ENCODE measurements at places on chromosomes 4 and X. TPM values are rescaled to one million over a fixed set of nuclear protein-coding genes. Genes with fewer than 3 reads are reported as not detected.

Gene SHROOM4
- 5.1 TPM for total RNA-seq

Gene FGF5
- not detected for total RNA-seq

Gene SPON2
- total RNA-seq = 9.0 TPM

Gene ODAPH
- not detected for total RNA-seq

Gene HAUS7
- 13.1 TPM for total RNA-seq

Gene UBE2K
- 62.5 TPM for total RNA-seq

Gene DMRTC1B
- total RNA-seq = not detected

Gene NSUN7
- total RNA-seq = not detected

DNA sequence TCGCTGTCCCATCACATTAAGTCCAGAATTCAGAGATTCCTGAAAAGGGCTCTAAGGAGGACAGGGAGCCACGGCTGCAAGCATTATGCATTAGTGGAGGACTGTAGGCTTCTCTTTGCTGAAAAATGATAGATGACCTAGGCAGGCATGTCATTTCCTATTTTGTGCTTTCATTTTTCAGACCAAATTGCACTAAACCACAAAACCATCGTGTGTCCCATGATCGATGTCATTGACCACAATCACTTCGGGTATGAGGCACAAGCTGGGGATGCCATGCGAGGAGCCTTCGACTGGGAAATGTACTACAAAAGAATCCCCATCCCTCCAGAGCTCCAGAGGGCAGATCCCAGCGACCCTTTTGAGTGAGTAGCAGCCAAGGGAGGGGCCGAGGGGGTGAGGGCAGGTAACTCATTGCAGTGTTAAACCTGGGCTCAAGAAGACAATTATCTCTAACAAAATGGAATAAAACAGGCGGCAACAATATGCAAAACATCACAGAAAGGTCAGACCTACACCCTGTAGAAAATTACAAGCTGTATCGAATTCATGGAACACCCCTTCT lies 355.2 kb upstream of the GALNT7 start:
- DNase-seq = no peak

- DNase-seq = no peak
Measured at GRCh38 chr4:132827522-132827921, 321.6 kb upstream of the PCDH10 start.

GRCh38 chr4:124713185-124713592 lies 657 bp upstream of the ANKRD50 start:
- DNase-seq = peak; percentile 63

DNA sequence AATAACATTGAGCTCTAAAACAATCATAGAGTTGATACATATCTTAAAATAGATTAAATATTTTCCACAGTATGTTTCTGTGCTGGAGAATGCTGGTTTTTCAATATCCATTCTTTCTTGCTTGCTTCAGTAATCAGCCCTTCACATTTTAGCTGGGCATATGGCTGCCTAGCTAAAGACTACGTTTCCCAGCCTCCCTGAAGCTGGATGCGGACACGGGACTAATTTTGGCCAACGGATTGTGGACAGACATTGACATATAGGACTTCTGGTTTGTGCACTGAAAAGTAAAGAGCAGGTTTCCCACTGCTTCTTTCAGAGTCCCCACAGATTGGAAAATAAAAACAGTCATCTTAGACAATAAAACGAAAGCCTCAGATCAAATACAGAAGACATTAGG lies 97.3 kb downstream of the COL25A1 start:
- no peak for DNase-seq

DNA sequence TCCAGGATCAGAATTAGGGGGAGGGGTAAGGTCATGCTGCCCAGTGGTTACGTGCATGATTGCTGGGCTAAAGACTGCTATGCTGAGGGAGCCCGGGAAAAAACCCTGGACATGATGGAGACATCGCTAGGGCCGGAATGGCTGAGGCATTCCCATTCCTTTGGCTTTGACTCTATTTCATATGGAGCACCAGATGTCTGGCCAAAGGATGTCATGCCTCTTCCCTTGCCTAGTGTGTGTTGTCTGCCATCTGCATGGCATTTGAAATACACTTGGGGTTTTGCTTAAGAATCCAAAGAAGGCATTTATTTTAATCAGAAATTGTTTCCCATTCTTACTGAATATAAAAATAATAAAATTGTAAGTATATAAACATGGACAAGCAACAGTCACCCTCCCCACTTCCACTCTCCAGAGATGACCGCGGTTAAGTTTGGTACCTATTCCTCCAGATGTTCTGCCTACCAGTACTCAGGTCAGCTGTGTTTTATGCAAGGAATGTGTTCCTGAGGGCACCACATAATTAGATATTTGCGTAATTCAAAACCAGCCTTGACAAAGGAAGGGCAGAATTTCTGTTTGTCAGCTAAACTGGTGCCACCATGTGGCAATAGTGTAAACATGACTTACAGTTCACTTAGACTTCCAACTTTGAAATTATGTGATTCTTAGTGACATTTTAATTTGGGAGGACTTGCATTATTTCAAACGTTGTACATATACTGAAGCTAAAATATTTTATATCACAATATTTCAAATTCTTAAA lies 105.9 kb downstream of the CT47B1 start:
- DNase-seq = no peak

DNA sequence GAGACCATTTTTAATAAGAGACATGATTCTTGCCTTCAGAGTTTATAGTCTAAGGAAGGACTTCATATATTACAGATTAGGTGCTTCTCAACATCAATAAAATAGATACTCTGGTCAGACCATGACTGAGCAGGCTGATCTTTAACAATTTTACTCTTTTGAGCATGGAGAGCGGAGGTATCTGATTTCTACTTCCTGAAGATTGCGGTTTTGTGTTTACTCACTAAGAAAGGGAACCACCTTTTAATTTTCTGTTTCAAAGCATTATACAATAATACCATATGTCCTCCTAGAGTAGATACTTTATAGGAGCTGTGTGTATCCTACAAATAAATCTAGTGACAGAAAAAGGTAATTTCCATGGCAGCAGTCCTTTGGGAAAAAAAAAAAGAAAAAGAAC lies 12.5 kb downstream of the MORC4 start:
- no peak for DNase-seq

GRCh38 chr4:113169368-113169767 lies 119.9 kb downstream of the ANK2 start:
- no peak for DNase-seq

DNA sequence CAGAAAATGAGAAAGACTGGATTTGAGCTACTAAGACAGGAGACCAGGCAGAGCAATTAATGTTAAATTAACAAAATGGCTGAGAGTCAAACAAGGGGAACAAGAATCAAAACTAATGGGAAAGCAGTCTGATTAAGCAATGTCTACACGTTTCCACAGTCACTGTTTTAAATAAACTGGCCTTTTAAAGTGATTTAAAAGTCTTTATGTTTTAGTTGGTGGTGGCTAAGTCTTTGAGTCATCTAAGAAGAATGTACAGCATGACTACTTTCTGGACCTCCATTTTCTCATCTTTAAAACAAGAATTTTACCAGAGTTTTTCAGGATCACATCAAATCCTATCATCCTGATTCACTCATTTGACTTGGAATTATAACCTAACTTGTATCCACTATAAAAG lies 233.8 kb downstream of the ENOX2 start:
- DNase-seq = no peak

- no peak for DNase-seq
Measured at GRCh38 chr4:54107951-54108748, 8.2 kb downstream of the GSX2 start.

DNA sequence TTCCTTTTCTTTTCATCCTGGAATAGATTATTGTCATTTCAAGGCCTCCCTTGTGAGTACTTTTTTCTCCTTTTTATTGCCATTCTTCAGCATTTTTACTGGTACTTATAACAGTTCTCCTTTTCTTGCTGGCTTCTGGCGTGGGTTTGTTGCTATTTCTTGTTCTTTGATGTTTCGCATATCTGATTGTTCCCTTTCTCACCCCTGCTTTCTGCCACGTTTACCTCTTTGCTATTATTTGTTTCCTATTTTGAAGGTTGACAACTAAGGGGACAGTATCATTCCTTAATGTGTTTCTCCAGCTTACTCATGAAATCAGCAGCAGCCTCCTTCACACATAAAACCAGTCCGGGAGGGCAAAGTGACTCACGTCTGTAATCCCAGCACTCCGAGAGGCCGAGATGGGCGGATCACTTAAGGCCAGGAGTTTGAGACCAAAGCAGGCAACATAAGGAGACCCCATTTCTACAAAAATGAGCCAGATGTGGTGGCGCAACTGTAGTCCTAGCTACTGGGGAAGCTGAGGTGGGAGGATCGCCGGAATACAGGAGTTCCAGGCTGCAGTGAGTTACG lies 72.6 kb downstream of the DMD start:
- DNase-seq = no peak

GRCh38 chrX:65609237-65609636 lies 58.2 kb upstream of the MSN start:
- DNase-seq = no peak

- DNase-seq = peak; percentile 65
Measured at GRCh38 chrX:119273420-119274192, 37.5 kb downstream of the PGRMC1 start.

DNA sequence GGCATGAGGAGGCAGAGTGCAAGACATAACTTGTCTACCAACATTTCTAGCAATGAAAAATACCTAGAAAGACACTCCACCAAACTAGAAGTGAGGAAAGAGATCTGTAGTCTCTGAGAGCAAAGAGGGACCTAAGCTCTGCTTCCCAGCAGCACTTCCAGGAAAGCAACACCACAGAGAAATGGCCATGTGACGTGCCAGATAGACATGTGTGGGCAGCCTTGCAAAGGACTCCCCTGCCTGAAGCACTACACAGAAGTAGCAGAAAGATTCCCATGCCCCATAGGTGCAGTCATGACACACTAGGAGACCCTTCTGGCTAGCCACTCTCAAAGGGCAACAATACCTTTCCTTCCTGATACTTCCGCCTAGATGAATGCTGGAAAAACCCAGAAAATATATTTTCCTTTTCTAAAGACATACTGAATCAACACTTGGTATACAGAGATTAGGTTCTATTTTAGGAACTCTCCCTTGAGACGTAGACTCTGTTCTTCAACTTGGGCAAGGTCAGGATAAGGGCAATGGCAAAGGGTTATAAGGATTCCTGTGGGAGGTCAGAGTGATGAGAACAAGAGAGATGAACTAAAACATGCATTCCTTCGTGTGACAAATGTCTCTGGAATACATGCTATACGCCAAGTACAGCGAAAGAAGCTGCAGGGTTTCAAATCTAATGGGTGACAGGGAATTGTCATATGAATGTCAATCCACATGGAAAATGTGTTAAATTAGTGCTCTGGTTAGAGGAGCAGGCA lies 187.5 kb upstream of the ETNPPL start:
- no peak for DNase-seq

DNA sequence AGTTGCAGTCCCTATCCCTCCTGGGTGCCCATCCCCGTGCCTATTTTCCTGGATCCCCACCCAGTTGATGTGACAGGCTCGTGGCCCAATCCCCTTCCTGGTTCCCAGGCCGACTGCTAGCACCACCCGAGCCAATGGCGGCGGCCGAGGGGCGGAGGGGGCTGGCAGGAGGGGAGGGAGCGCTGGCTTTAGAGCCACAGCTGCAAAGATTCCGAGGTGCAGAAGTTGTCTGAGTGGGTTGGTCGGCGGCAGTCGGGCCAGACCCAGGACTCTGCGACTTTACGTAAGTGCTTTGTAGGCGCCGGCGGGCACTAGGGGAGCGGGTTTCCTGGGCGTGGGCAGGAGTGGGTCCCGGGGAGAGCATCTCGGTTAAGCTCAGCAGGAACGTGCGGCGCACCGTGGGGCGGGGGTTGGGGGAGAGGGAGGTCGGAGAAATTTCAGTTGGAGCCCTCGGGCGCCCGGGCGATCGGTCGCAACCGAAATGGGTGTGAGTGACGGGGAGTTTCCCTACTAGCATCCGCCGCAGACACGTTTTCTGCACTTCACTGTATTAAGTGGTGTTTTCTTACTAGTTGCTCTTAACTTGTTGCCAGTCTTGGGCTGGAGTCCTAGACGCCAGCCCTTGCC lies at the start of gene PLS3:
Gene PLS3 (plus strand): TSS at position 197 of the 627 bp plus-strand sequence. CDS start 49,077 bp downstream, outside the sequence.
- peak; percentile 80 for DNase-seq

DNA sequence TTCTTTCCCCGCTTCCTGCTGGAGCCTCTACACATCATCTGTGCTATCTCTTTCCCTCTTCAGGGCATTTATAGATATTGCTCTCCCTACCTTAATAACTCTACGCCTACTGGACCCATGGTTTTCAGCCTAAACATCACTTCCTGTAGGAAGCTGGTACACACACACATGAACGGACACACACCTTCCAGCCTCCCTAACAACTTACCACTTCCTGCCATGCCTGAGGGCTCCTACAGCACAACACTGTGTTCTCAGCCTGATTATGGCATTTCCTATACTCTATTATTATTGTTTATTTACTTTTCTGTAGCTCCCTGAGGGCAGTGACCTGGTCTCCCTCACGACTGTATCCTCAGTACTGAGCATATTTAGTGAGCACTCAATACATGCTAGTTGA lies 163.6 kb upstream of the MAP3K15 start:
- DNase-seq = no peak

- no peak for DNase-seq
Measured at GRCh38 chrX:115437841-115438595, 123.0 kb upstream of the PLS3 start.

GRCh38 chr4:6815029-6815836 lies 32.7 kb downstream of the KIAA0232 start:
- DNase-seq = no peak

DNA sequence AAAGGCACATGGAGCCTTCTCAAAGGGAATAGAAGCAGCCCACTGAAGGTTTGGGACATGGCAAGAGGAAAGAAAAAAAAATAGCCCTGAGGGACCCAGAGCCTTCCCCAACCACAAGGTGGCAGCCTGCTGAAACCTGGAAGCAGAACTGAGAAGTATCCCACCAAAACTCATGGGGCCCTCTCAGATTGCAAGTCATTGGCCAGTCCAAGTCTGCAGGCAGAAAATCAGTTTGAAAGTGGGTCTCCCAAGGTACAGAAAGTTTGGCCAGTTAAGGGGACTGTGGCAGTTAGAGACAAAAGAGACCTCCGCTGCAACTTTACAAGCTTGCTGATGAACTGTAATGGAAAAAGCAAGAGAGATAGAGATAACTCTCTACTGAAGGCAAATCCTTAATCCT lies 155.8 kb downstream of the ANTXR2 start:
- peak; percentile 16 for DNase-seq

GRCh38 chrX:17669458-17669857 lies 67.8 kb upstream of the SCML1 start:
- no peak for DNase-seq

- DNase-seq = no peak
Measured at GRCh38 chr4:17188547-17189400, 290.3 kb upstream of the LDB2 start.

GRCh38 chr4:87211249-87211952 lies 9.0 kb downstream of the KLHL8 start:
- DNase-seq = no peak

DNA sequence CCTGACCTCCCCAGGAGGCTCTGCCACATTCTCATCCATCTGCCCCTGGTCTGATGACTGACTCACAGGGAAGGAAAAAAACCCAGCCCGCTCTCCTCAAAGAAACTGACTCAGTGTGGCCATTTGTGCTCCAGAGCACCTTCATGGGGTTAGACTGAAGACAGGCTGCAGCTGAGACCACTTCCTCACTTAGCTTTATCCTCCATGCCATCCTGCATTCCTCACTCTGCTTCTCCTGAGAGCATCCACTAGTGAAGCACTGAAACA lies 35.9 kb upstream of the HPSE start:
- DNase-seq = no peak
